Right hindlimb (tissue), 1 donor: ENCODE measurements at places on chromosomes 7 and 10.

GRCh38 chr10:103442031-103442461, 10.1 kb downstream of the CALHM2 start:
- no peak for DNase-seq

GRCh38 chr10:79133416-79133815, 64.7 kb downstream of the ZMIZ1 start:
- DNase-seq = peak; percentile 52

- no peak for DNase-seq
These were observed 42.9 kb upstream of the TCERG1L start for GRCh38 chr10:131354380-131354779.

DNA sequence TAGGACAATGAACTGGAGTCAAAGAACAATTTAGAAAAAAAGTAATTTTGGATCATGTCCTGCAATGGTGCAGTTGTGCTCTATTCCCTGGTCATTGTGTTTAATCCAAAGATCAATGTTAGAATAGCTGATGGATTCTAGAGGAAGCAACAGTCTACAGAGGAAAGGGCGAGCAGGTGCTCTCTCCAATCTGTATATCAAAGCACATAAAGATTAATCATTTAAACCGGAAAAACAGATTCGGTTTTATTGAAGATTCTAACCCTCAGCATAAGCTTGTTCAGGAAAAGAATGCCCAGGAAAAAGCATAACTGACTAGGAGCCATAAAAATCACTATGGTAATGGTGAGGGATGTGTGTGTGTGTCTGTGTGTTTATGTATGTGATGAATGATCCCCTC, 110.3 kb downstream of the MALRD1 start:
- no peak for DNase-seq
